ENCODE measurements at places on chromosomes 3 and 15.
A peak's percentile ranks its signal among the peaks of the same experiment; 100 is the strongest.

DNA sequence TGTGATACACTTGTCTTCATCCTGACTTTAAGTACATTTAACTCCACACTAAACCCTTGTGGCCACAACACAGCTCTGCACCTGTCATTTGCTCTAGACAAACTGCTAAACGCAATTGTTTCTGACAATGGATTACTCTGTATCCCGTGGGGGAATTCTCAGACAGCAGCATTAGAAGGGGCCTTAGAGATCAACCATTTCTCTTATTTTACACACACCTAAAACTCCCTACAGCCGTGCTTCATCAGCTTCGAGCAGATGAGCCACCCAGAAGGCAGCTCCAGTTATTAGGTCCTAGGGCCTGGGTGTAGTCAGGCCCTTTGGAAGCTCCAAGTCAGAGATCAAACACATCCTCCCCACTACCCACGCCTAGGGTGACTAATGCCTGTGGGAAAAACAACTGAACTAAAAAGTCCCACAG, 1.3 kb upstream of the IL12A start:
- DNase-seq: no peak

DNA sequence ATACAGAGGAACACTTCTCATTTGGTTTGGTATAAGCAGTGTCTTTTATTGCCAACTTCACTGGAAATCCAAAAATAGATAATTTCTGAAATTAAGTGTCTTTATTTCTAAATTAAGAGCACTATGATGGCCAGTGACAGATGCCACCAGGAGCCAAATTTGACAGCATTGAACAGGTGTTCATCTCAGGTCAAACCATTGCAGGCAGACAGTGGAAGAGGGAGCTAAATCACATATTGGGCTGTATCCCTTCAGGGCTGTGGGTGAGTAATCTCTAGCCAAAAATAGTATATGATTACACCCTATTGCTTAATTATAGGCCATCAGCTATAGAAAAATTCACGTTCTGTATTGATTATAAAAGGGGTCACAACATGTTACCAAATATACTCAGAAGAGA, 457.7 kb downstream of the NAALADL2 start:
- DNase-seq: no peak

GRCh38 chr3:111668888-111669488, 73.8 kb upstream of the ZBED2 start:
- no peak for DNase-seq

DNA sequence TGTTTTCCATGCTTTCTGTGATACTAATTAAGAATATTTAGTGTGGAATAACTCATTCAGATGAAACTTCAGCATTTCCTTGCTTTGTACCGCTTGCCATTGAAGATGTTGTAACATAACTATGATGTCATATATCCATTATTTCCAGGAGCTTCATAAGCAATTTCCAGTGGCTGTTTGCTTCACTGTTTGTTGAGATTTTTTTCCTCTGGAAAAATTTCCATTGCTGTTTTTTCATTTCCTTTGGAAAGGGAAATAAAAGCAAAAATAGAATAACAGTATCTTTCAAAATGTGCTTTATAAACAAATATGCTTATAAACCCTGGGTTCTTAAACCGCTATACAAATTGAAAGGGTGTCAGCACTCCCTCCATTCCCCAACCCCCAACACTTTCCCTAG, 319.6 kb upstream of the SEMA6D start:
- no peak for DNase-seq

- DNase-seq: no peak
Measured at GRCh38 chr15:85756411-85757072, 38.2 kb downstream of the KLHL25 start.

- no peak for DNase-seq
Measured at GRCh38 chr3:196082619-196082971, 705 bp upstream of the TFRC start.

DNA sequence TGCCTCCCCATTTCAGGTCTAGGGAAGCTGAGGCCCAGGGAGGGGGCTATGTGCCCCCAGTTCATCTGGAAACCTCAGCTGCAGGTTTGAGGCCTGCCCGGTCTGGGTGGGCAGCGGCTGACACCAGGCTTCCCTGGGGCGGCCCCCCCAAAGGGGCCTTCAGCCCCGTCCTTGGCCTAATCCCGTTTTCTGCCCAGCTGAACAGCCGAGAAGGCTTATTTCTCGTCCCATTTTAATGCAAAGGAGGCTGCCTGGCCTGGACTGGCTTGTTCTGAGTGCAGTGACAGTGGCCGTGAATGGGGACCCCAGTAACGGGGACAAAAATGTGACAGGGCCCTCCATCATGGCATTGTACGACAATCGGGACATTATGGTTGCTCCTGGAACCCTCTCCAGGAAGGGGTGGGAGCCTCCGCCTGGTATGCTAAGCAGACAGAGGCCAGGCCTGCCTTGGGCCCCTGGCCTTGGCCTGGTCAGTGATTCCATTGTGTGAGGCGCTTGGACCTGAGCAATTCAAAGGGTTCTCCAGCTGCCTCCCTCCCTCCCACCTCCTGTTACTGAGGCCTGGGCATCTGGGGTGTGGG, 93.9 kb downstream of the WNT7A start:
- no peak for DNase-seq

GRCh38 chr15:92283813-92284212, 109.9 kb upstream of the ST8SIA2 start:
- no peak for DNase-seq

DNA sequence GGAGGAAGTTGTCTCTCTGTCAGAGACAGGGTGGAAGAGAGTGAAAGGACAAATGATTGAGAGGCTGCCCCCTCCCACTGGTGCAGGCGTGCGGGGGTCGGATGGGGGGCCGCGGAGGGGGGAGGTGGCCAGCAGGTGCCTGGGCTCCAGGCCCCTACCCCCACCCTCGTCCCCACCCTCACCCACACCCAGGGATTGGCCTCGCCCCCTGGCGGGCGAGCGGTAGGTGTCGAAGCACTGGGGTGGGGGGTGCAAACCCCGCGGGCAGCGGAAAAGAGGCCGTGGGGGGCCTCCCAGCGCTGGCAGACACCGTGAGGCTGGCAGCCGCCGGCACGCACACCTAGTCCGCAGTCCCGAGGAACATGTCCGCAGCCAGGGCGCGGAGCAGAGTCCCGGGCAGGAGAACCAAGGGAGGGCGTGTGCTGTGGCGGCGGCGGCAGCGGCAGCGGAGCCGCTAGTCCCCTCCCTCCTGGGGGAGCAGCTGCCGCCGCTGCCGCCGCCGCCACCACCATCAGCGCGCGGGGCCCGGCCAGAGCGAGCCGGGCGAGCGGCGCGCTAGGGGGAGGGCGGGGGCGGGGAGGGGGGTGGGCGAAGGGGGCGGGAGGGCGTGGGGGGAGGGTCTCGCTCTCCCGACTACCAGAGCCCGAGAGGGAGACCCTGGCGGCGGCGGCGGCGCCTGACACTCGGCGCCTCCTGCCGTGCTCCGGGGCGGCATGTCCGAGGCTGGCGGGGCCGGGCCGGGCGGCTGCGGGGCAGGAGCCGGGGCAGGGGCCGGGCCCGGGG, at the start of gene KAT2B:
KAT2B (plus strand) TSS at position 682 of the 783 bp plus-strand sequence; CDS start at position 714, 32 bp downstream.
- DNase-seq: no peak

DNA sequence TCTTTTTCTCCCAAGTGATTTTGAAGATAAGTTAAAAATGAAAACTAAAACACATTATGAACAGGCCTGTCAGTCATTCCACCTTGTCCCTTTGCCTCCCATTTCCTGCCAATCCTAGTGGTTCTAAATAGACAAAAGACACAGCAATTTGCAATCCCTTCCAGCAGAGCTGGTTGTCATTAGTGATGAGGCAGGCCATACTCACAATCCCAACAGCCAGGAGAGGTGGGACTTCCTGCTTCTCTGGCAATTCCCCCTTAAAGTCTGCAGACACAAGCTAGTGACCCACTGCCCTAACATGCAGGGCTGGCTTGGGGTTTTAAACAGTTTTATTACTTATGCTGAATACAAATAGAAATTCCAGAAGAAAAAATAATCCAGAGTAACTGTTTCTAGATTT, 38.4 kb upstream of the RBP1 start:
- DNase-seq: no peak

DNA sequence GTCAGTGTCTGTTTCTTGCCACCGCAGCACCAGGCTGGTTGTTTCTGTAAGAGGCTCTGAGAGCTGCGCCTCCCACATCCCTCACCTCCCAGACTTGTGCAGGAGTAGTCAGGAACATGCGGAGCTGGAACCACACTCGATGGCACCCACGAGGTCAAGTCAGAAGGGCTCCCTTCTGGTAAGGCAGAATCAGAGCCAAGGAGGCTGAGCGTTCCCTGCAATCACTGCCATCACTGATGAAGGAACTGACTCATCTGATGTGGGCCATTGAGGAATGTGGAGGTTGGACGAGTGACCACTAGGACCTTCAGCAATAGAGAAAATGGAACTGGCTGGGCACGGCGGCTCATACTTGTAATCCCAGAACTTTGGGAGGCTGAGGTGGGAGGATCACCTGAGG, 35.7 kb upstream of the BLM start:
- peak; percentile 9 for DNase-seq

- no peak for DNase-seq
Measured at GRCh38 chr3:151925419-151925818, 52.0 kb downstream of the SUCNR1 start.

DNA sequence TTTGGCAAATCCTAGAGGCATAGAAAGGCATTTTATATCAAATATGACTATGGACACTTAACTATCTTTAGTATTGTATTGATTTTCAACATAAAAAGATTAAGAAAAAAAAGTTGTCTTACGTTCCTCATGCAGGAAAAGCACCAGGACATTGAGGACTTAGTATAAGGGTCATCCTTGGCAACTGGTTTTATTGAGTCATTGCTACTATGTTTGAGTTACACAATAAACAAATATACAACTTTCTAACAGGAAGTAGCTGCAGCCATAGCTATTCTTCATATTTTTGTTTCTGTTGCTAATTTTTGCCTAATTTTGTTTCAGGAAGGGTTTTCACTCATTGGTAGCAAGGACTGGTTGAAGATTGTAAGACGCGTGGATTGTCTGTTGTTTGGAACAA, 93.0 kb downstream of the NPTN start:
- DNase-seq: no peak

GRCh38 chr15:92848852-92849598, 51.1 kb upstream of the CHD2 start:
- DNase-seq: no peak

DNA sequence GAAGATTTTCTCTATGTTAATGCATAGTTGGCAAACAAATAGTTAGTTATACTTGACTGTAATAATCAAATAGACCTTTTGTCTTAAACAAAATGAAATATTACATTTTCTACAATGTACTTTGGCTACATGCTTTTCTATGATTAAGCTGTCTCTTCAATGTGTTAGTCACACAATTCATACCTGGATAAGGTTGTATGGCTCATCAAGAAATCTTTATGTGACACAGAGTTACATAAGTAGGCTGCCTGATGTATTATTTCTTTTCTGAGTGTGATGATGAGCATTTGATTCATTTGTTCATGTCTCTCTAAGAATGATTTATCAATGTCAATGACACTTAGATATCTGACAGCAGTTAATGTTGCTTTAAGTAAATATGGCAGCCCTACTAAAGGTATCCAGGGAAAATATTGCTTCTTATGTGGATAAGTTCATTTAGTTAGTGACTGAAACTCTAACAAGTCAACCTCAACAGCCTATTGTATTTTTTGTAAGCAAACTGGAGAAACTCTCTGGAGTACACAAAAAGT, 157.4 kb upstream of the SOX2 start:
- DNase-seq: no peak

- DNase-seq: no peak
Measured at GRCh38 chr3:148694116-148694515, 3.6 kb upstream of the AGTR1 start.

DNA sequence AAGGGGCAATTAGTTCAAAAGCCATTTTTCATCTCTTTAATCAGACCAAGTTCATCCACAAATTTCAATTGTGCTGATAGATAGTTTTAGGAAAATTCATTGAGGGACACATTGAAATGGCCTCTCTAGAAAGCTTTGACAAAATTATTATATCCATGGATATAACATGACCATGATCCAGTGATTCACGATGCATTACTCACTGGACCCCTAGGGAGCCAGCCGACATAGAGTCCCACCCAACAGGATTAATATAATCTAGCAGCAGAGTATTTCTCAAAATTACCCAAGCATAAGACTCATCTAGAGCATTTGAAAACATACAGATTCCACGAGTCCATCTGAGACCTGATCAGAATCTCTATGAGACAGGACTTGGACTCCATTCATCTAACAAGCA, 100.3 kb downstream of the FRMD5 start:
- DNase-seq: no peak

- DNase-seq: no peak
Measured at GRCh38 chr15:50222181-50222580, 40.2 kb downstream of the SLC27A2 start.

DNA sequence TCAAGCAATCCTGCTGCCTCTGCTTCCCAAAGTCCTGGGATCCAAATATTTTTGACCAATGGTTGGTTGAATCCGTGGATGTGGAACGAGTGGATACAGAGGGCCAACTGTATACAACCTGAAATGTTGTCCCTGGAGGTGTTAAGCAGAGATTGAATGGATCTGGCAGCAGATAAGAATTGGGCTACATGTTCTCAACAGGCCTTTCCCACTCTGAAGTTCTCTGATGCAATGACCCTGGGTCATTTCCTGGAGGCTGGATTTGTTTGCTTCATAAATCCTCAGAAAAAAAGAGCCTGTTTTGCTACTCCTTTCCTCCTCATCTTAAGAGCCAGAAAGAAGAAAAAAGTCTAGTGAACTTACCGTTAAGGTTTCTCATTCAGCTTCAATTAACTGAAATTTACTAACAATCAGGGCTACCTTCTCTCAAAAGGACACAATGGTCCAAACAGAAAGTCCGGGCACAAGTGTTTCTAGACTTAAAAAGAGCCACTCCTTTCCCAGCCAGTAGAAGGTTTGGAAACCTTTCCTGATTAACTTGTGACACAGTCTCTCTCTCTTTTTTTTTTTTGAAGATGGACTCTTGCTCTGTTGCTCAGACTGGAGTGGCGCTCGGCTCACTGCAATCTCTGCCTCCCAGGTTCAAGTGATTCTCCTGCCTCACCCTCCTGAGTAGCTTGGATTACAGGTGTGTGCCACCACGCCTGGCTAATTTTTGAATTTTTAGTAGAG, 6.5 kb downstream of the ARHGEF3 start:
- DNase-seq: no peak

GRCh38 chr3:66499881-66500575, 794 bp downstream of the LRIG1 start:
- DNase-seq: no peak

GRCh38 chr3:138303474-138303873, 26.2 kb downstream of the NME9 start:
- DNase-seq: no peak

Measured in GOT3 (cell line).